ENCODE measurements at places on chromosomes 3 and 15.

DNA sequence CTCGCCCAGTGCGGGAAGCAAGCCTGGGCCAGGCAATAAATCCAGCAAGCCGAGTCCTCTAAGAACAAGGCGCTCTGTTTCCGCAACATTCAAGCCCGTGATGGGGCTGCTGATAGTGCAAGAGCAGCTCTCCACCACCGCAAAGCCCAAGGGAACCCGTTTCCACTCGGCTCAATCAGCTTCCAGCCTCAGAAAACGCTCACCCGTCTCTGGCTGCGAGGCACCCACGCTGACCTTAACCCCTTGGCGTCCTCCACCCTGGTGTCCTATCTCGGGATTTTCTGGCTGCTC, 17.8 kb downstream of the SPATA12 start:
- DNase-seq = no peak

- DNase-seq = no peak
These were observed 111.7 kb downstream of the LMLN start for GRCh38 chr3:198071602-198072287.

DNA sequence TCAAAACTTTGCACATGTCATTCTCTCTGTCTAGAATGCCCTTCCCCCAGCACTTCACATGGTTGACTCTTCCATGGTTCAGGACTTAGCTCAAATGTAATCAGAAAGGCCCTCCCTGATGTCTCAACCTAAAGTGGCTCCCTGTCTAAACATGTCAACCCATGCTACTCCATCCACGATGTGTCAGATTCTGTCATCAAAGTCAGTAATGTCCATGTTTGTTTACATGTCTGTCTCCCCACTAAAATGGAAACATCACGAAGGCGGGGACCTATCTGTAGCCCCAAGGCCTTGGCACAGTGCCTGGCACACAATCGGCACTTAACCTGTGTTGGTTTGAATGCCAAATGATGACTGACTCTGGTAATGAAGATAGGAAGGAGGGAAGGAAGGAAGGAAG, 20.8 kb upstream of the SNTN start:
- DNase-seq = no peak

GRCh38 chr3:113537155-113537554, 4.8 kb downstream of the SIDT1 start:
- DNase-seq = no peak

DNA sequence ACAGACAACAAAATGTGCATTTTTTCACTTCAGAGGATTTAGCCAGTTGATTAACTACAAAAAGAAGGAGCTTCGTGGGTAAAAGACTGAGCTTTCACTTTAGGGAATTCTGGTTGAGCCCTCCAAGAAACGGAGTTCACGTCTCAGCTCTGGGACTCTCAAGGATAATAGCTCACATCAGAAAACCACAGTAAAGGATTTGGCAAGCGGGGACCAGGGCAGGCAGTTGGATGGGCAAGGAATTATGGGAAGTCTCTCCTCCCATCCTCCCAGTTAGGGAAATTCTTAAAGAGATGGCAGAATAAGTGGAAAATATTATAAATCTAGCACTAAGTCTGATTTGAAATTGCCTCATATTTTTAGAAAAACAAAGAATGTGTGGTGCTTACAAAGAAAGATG, 188.3 kb upstream of the EOMES start:
- no peak for DNase-seq

- no peak for DNase-seq
These were observed 273.5 kb downstream of the NEK10 start for GRCh38 chr3:27095553-27096222.

DNA sequence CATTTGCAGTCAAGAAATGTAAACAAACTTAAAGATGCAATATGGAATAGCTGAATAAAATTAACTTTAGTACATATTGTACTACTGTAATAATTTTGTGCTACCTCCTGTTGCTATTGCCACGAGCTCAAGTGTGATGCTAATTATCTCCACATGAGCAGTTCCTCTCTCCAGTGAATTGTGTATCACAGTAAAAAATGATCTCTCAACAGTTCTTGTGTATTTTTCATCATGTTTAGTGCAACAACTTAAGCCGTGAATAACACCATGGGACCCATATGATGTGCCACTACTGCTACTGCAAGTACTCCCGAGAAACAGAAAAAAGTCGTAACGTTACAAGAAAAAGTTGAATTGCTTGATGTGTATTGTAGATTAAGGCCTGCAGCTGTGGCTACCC, 12.4 kb downstream of the RIOX2 start:
- no peak for DNase-seq

DNA sequence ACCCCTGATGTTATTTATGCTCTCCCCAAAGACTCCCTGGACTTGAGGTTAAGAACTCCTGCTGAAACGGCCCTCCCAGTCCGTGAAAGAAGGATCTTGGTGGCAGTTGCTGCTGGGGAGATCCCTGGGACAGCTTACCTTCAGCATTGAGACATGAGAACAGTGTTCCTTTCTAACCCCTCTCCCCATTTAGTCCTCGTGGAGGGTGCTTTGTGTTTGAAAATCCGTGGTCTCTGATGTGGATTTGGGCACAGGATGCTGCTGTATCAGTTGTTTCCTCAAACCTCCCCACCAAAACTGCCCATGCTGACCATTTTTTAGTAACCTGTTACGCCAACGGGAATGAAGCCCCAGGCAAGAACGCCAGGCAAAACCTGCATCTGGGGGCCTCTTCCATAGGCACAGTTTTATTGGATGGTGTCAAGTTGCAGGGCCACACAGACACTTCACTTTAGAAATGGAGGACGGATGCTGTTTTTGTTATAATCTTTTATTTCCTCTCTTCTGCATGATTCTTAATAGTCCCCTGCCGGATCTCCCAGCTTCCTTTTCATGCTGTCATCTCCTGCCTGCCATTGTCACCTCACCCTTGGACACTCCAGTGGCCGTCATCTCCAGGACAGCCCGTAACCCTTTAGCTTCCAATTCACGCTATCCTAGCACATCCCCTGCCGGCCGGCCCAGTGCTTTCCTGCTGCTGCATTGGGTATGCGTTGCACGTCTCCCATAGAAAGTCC, 31.7 kb upstream of the CEMIP start:
- DNase-seq = no peak

DNA sequence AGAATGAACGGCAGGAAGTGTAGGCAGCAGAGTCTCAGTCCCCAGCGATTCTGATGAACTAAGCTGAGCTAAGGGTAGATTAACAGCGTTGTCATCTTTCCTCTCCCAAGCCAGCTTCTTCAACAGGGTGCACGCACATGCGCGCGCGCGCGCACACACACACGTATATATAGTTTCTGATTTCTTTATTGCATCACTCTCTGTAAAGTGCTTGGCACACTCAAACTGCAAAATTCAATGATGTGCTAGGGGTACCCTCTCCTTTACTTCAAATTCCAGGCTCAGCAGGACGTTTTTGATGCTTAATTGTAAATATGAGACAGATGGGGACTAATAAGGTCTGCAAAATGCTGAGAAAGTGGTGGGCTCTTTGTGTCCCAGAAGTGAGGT, 26.1 kb upstream of the VPS8 start:
- no peak for DNase-seq

- peak; percentile 91 for DNase-seq
These were observed 485.2 kb upstream of the PROK2 start for GRCh38 chr3:72270072-72270681.

DNA sequence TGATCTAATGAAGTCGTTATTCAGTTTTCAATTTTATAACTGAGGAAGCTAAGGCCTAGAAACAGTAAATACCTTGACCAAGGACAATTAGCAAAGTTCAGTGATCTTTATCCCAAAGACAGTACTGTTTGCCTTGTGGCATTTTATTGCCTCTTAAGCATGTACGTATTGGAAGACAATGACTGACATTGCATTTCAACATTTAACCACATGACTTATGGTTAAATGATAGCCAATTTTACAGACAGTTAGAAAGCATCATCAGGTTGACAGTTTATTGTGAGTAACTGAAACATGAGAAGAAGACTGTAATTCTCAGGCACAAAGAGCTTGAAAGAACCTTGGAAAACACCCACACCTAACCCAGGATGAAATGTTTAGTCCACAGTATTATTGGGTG, 390.8 kb upstream of the ZNF385D start:
- DNase-seq = no peak

DNA sequence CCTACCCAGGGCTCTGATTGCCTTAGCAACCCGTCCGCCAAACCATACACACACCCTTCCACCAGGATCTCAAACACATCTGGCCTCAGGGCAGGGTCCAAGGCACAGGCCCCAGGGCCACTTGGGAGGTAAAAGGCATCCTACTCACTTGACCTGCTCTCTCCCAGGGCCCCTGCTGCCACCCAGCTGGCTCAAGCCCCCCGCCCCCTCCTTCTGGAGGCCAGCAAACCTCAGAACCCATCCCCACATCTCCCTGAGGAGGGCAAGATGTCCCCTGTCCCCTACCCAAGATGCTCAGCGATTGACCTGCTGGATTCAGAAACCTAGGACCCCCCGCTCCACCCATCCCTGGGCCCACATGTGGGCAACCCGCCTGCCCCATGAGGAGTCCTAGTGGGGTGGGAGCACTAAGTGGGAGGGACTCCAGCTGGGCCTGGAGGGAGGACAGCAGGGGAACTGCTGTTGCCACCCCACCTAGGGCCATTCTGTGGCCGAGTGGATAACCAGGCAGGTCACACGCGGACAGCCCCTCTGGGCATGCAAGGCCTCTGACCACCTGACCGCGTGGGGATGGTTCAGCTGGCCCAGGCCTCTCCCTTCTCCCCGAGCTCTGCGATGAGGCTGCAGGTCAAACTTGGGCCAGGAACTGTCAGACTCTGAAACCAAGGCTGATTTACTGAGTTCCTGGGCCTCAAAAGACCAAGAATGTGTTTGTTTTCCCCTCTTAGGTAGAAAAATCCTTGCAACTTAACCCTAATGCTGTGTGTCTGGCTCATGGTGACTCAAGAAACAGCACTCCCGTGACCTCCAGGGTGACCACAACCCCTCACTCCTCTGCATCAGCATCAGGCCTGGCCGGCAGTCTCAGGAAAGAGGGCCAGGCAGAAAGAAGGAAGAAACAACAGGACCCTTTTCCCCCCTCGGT, 4.2 kb downstream of the MFGE8 start:
- peak; percentile 30 for DNase-seq

DNA sequence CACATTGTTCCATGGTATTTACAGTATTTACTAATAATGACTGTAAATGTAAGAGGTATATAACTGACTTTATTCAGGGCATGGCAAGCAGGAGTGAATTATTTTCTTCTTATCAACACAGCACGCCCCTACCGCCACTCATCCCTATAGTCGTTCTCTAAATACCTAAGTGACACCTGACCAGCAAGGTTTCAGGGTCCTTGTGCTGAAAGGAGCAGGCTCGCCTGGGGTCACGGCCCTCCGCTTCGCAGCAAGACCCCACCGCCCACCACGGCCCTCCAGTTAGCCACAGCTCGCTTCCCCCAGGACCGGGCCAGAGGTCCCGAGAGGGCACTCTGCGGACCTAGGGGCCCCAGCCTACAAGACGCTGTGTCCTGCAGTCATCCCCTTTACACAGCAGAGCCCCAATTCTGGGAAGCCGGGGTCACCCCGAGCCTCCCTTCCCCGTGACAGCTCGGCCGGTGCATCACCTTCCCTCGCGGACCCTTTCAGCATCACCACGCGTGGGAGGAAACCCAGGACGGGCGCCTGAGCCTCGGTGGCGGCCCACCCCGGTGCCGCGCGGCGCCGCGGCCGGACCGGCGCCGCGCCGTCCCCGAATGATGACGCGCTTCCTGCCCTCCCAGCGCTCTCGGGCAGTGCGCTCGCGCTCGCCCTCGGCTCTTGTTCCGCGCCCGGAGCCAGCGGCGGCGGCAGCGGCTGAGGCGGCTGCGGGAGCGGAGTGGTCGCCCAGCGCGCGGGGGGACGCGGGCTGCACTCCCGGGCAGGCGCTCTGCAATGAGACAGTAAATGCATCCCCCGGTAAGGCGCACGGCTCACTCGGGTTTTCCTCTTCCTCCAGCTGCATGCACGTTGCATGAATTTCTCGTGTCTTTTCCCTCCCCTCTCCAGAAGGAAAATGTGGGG, 225.1 kb upstream of the C2CD4B start:
- peak; percentile 81 for DNase-seq

DNA sequence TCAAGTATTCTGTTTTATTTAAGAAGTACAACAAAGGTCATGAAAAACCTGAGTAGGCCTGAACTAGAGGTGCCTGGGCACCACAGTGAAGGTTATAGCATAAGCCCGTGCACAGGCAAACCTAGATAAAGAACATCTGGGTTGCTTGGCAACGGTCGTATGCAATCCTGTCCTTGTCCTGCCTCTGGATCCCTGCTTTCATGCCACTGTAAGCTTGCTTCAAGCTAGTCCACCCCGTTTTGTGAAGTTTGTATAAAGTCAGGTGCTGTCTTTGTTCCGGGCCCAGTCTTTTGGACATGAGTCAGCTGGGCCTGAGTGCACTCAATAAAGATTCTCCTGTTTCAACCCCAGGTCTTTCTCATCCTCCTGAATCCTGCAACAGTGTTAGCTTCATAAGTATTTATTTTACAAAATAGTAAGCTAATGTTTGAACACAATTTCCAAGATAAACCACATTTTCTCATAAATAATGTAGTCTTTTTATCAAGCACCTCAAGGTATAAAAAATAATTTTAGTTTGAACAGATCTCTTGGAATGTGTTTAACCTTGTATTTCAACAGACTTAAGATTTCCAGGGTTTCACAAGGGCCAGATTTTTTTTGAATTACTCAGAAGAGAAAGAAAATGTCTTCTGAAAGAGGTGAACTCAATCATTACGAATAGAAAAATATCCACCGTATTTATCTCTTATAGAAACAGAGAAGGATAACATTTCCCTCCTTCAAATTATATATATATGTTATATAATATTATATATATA, 14.3 kb upstream of the SLC9C1 start:
- DNase-seq = no peak

- no peak for DNase-seq
These were observed 7.6 kb downstream of the NUSAP1 start for GRCh38 chr15:41340189-41340695.

GRCh38 chr3:14590569-14590968, 50.4 kb upstream of the GRIP2 start:
- DNase-seq = no peak

- DNase-seq = no peak
These were observed 392.8 kb upstream of the WNT5A start for GRCh38 chr3:55879901-55880331.

DNA sequence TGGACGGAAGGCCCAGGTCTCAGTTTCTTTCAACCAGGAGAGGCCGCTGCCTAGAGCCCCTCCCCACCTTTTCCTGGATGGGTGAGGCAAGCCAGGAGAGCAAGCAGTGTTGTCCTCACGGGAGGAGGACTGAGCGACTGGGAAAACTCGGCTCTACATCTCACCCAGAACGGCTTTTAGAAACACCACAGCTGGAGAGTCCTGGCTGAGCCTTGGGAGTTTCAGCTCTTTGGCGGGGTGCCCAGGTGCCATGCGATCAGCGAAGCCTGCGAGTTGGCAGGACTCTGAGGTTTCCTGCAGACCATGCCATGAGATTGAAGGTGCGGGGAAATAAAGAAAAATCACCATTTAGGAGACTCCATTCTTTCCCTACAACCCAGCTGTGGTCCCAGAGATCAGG, 26.0 kb downstream of the PPCDC start:
- peak; percentile 86 for DNase-seq

- DNase-seq = no peak
These were observed 3.2 kb upstream of the ATP13A3 start for GRCh38 chr3:194489736-194490612.

GRCh38 chr3:135627057-135627456, 338.5 kb upstream of the PPP2R3A start:
- DNase-seq = no peak

- no peak for DNase-seq
These were observed 19.6 kb downstream of the VGLL4 start for GRCh38 chr3:11624161-11624560.

All from Right ventricle myocardium superior (tissue), 1 donor.